A172 (cell line): ENCODE measurements at places on chromosomes 2 and 18.

DNA sequence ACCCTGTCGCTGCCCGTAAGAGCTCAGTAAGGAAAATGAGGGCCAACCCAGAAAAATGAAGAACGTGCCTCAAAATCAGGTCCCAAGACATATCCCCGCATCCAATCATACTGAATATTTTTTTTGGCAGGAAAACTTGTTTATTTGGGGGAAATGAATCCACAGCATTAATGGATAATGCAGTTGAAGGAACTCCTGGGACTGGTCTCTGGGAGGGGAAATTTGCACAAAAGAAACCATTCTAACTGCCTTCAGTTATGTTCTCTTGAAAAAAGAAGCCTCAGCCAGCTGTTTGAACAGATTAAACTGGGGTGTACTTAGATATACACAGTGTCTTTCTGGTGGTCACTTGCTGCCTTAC, 61.3 kb downstream of the SPRED2 start:
- no peak for DNase-seq

DNA sequence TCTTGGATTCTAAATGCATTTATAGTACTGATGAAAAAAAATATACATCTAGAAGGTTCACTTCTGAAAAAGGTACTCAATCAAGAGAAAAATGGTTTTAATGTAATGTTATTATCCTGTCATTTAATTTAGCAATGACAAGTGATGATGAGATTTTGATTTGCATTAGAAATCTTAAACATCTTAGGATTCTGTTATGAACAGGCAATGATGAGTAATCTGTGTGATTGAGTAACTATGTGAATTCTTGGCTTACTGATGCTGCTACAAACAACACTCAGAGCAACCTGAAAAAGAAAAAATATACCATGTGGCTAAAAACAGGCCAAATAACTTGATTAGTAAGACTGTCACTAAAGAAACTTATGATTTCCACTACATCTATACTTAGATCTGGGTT, 30.1 kb downstream of the RBKS start:
- peak; percentile 28 for DNase-seq

DNA sequence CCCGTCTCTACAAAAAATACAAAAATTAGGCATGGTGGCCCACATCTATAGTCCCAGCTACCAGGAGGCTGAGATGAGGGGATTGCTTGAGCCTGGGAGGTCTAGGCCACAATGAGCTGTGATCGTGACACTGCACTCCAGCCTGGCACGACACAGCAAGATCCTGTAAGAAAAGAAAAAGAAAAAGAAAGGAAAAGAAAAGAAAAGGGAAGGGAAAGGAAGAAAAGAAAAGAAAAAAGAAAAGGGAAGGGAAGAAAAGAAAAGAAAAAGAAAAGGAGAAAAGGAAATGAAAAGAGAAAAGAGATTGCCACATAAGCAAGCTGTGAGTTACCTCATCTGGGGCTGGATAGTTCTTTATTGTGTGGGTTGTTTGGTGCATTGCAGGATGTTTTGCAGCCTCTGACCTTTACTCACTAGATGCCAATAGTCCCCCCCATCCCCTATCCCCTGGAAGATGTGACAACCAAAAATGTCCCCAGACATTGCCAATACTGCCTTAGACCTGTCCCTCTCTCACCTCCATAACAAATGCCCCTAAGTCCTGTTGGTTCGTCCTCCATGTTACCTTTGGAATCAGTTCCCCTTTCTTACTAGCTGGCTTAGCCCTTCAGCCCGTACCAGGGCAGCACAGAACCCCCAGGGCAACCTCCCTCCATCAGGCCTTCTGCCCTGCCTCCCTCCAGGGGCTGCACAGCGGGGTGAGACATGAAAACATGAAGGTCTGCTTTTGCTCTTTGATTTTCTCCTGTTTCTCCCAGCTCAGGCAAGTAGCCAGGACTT, 8.9 kb downstream of the ASPRV1 start:
- no peak for DNase-seq

DNA sequence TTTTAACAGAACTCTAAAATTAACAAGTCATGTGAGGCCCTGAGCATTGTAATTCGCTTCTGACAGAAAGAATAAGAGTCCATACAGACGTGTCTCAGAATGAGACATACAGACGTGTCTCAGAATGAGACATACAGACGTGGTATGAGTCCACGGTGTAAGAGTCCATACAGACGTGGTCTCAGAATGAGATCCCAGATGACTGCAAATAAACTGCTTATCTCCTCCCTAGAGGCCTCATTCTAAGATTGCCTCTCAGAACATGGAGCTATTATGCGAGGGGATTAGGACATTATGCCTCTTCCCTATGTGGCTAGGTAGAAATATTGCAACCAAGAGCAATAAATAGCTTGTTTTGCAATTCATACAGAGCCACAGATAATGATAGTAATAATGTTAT, 63.9 kb downstream of the NEB start:
- no peak for DNase-seq
